ENCODE measurements at places on chromosomes 3 and 15.

DNA sequence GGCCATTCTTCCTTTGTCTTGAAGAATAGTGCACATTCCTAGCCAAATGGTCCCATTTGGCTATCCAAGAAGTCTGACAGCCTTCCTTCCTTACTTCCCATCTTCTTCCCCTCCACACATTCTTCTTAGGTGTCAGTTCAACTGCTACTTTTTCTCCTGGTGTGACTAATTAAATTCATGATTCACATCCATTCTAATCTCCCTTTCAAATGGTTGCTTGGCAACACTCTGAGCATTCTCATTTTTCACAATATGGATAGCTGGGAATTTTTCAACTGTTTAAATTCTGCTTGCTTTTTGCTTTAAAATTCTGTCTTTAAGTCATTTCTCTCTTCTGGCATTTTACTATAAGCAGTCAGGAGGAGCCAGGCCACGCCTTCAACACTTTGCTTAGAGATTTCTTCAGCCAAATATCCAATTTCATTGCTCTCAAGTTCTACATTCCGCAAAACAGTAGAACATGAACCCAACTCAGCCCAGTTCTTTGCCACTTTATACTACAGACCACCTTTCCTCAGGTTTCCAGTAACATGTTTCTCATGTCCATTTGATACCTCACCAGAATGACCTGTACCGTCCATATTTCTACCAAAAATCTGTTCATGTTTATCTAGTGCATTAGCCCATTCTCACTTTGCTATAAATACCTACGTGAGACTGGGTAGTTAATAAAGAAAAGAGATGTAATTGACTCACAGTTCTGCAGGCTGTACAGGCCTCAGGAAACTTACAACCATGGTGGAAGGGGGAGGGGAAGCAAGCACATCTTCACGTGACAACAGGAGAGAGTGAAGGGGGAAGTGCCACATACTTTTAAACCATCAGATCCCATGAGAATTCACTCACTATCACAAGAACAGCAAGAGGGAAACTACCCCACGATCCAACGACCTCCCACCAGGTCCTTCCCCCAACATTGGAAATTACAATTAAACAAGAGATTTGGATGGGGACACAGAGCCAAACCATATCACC lies 31.9 kb upstream of the MCF2L2 start:
- no peak for DNase-seq

DNA sequence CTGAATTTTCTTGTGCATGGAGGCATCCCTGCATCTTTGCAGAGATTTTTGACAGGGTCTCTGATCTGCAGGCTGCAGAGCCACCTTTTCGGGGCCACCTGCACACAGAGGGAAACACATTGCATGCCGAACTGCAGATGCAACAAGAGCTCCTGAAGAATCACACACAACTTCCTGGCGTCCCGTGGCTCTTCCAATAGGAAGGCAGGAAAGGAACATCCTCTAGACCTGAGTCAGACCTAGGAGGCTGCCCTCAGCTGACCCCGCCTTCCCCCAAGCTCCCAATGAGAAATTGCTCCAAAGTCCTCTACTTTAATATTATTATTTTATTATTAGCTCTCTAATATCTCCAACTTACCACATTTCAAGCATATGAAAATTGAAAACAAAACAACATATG lies 213.2 kb upstream of the ARRDC4 start:
- no peak for DNase-seq

GRCh38 chr15:72289597-72290325 lies 17.4 kb upstream of the PARP6 start:
- DNase-seq, result no peak

GRCh38 chr3:19432669-19433068 lies 284.4 kb downstream of the KCNH8 start:
- DNase-seq, result no peak

GRCh38 chr3:21356402-21356801 lies 394.6 kb downstream of the ZNF385D start:
- no peak for DNase-seq

DNA sequence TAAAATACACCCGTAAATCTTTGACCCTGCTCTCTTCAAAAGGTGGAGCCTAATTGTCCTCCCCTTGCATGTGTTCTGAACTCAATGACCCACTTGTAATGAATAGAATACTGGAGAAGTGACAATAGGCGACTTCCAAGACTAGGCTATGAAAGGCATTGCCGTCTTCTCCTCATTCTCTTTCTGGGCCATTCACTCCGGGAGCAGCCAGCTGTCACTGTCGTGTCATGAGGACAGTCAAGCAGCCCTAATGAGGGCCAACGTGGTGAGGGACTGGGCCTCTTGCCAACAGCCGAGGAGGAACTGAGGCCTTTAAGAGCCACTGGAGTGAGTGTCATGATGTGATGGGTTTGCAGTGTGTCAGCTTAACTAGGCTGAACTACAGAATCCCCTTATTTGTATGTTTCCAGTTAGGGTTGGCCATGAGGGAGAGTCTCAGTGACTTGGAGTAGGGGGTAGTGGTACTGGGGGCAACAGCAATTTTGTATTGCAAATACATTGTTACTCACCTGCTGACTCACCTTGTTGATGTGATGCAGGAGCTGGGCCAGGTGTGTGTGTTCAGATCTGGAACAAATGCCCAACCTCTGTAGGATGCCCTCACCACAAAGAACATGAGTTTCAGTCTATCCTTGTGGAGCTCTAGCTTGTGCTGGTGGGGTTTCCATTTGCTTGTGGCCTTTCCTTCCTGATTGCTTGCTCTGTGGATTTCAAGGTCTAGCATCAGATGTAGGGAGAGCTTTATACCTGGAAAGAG lies 188.5 kb upstream of the PROK2 start:
- DNase-seq, result no peak

DNA sequence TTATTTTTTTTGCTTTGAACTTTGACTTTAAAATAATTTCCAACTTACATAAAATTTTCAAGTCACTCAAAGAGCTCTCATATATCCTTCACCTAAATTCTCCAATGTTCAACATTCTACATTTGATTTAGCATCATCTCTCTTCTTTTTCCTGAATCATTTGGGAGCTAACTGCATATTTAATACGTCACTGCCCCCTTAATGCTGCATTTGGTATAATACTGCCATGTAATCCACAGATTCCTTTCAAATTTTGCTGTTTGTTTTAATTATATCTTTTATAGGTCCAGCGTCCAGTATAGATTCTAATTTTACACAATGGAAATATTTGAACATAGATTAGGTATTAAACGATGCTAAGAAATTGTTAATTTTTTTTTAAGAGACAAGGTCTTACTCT lies 2.3 kb upstream of the EIF2AK4 start:
- no peak for DNase-seq
